ENCODE measurements at places on chromosomes 6 and 20.

- no peak for DNase-seq
Measured at GRCh38 chr6:100538086-100538485, 73.4 kb upstream of the SIM1 start.

- no peak for DNase-seq
Measured at GRCh38 chr6:77092971-77093370, 370.3 kb downstream of the HTR1B start.

DNA sequence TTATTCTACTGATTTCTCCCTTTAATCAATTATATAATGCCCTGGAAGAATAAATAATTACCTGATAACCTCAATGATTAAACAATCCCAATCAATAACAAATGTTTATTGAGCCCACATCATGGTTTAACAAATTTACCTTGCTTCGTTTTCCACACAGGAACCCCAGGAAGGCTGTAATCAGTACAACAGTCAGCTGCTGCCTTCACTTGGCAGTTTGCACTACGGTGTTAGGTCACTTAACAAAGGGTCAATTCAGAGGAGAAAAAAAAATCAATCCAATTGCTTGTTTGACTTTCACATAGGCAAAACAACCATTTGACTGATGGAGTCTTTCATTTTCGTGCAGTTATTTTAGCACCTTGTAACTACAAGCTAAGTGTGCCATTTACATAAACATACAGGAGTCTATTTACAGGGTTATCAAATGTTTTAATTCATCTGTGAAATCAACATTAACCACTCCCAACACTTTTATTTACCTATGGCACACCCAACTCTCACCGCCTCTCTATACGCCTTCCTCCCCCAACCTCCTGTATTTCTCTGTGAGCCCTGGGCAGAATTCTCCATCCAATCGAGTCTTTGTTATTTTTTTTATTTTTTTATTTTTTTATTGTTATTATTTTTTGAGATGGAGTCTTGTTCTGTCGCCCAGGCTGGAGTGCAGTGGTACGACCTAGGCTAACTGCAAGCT lies 140.4 kb upstream of the TAB2 start:
- DNase-seq = no peak

- no peak for DNase-seq
Measured at GRCh38 chr20:38158701-38159351, 6.2 kb downstream of the TGM2 start.

GRCh38 chr6:92608751-92609150 lies 810.6 kb downstream of the EPHA7 start:
- DNase-seq = no peak

DNA sequence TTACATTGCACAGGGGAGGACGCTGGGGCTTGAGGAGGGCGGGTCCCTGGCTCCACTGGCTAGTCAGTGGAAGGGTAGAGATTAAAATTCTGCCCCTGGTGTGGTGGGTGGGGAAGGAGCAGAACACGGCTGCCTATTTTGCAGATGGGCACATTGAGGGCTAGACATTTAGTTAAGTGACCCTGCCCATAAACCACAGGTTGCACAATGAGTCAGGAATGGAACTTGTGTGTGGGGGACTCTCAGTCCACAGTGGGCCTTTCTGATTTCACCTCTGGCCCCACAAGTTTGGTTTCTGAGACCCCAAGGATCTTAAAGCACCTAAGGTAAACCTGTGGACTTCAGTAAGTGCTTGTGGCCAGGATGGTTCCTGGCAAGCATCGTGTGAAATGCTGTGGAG lies 22.0 kb upstream of the CCDC167 start:
- no peak for DNase-seq

- DNase-seq = no peak
Measured at GRCh38 chr6:65701325-65701724, 5.7 kb downstream of the EYS start.

GRCh38 chr6:115753446-115753845 lies 307.2 kb downstream of the FRK start:
- DNase-seq = no peak

DNA sequence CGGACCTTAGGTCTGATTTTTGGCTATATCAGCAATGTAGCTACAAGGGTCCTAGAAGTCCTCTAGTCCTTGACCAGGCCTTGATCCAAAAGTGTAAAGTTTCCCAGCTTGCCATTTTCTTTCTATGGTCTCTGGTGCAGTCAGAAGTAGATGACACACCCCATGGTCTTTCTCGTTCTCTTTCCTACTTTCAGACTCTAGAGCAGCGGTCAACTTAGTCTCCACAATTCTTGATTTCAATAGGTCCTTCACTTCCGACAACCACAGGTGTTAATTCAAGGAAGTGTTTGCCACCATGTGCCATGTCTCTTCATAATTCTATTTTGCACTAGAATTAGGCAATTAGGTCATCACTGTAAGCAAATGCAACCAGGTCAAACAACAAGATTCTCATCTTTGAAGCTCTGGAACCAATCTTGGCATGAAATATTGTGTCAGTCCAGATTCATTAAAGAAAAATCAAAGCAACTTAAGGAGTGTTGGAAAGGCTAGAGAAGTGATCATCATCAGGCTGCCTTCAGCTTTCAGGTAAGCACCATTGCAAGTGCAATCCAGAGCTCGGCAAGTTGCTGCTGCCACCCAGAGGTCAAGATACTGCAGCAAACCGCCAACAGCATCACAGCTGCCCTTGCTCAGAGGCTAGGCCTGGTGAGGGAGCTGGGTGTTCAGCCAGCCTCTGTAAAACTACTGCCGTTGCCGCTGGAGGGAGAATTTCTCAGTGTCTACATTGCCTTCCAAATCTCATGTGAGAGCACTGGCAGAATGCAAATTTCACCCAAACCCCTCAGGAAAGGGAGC lies 5.6 kb upstream of the SYNE1 start:
- no peak for DNase-seq

GRCh38 chr6:158257781-158258180 lies 54.5 kb upstream of the TULP4 start:
- no peak for DNase-seq

DNA sequence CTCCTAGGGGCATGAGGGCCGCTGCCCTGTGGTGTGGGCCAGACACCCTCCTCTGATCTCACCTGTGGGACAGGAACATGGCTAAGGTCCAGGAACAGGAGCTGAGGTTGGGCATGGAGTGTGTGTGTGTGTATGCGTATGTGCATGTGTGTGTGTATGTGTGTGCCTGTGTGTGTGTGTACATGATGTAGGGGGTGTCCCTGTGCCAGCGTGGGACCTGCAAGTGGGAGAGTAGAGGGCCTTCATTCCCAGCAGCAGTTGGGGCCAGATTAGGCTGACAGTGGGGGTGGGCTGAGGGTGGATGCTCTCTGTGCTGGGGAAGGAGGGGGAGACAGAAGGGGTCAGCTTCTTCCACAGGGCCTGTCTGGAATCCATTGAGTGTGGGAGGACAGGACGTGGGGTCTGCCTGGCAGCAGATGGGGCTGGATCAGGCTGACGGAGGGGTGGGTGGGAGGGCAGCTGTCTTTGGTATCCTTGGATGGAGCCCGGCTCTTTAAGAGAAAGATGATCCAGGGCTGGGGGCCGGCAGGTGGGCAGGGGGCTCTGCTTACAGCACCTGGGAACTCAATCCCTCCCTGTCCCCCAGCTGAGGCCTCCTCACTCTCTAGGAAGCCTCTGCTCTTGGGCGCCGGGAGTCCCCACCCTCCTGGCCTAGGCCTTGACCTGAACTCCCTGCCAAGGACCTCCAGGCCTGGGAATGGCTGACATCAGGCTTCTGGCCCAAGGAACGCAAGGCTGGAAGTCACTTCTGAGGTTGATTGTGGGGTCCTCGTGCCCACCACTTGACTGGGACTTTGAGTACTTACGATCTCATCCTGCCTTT lies 44.0 kb downstream of the SPDEF start:
- no peak for DNase-seq

- no peak for DNase-seq
Measured at GRCh38 chr6:47476781-47477496, 650 bp upstream of the CD2AP start.

- no peak for DNase-seq
Measured at GRCh38 chr20:8043687-8044282, 24.2 kb upstream of the TMX4 start.

DNA sequence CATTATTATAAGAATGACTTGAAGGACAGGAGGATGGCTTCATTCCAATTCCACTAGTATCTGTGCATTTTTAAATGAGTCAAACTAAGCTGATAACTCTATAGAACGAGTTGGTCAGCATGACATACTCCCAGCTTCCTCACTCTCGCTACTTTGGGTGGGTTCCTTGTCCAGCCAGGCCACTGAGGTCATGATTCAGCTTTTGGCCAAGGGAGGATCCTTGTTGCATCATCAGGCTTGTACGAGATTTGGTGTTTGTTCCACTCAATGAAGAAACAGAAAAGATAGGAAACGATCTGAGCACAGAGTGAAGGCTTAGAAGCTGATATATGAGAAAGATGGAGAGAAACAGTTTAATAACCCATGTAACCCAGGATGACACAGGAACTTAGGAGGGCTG lies 19.8 kb downstream of the NEDD9 start:
- DNase-seq = no peak

DNA sequence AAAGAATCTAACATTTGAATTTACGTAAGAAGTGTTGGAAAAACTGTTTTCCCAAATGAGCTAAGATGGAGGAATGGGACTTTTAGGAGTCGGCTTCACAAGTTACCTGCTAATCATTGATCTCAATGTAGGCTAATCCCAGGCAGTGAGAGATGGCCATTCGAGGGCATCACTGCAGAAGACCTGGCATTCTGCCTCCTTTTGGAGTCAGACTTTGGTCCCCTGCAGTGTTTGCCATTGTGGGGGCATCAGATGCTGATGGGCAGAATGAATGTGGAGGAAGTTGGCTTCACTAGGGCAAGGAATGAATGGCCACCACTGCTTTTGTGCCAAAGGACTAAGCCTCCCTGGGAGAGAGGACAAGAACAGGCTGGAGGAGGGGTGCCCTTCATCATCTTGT lies 55.7 kb upstream of the NKX2-2 start:
- DNase-seq = no peak

GRCh38 chr6:158441716-158442215 lies 118.1 kb upstream of the TMEM181 start:
- DNase-seq = no peak

- DNase-seq = no peak
Measured at GRCh38 chr6:95690328-95690727, 113.0 kb downstream of the MANEA start.

DNA sequence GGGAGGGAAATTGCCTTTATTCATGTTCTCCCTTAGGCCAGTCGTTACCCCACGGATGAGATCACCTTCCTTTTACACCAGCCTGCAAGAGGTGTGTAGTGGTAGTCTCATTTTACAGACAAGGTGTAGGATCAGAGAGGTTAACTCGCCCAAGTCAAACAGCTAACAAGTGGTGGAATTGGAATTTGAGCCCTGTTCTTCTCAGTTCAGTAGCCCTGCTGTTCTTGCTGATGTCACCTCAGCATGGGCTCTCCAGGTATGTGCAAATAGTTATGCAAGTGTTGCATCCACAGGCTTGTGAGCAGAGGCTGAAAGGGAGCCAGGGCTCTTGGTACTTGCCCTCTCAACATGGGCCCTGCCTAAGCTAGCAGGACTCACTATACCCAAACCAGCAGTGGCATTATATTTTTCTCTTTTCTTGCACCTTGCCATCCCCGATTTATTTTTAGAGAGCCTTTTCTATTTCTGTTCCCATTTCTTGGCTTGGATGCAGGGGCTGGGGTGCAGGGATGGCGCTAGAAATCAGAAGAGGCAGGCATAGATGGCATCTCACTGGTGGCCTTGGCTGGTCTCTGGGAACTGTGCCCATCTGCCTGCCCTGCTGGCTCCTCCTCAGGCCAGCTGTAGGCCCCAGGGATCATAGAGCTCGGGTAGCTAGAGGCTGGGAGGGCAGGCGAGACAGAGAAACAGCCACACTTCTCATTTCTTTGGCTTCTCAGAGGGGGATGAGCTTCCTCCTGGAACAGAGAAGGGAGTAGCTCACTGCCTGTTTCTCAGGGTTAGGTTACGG lies 18.2 kb downstream of the PPARD start:
- no peak for DNase-seq

DNA sequence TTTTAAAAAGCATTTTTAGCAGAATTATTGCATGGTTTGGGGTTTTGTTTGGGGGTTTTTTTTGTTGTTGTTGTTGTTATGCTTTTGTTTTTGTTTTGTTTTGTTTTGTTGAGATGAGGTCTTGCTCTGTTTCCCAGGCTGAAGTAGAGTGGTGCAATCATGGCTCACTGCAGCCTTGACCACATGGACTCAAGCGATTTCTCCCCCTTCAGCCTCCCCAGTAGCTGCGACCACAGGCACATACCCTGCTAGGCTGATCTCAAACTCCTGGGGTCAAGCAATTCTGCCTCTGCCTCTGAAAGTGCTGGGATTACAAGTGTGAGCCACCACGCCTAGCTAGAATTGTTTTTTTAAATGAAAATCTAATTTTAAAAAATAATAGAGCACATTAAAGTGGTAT lies 35.7 kb downstream of the UBR2 start:
- no peak for DNase-seq

GRCh38 chr20:57987659-57988058 lies 240.8 kb downstream of the ANKRD60 start:
- DNase-seq = no peak

DNA sequence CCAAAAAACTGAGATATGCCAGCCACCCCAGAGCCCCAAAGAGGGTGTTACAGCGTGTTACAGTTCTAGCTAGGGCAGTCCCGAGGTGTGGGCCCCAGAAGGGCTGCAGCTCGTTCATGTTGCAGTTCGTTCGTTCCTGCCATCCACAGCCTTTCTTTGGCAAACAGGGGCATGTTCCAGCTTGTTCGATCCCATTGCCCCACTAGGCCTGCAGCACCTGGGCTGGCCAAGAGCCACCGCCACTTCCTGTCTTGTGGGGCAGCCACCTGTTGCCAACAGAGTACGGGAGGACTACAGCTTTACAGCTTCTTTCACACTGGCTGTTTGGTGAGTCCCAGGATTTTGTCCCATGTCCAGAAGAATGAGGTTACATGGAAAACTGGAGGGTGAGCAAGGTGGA lies 198.1 kb downstream of the MMUT start:
- DNase-seq = no peak

- no peak for DNase-seq
Measured at GRCh38 chr6:81003156-81003555, 749.3 kb downstream of the TENT5A start.

DNA sequence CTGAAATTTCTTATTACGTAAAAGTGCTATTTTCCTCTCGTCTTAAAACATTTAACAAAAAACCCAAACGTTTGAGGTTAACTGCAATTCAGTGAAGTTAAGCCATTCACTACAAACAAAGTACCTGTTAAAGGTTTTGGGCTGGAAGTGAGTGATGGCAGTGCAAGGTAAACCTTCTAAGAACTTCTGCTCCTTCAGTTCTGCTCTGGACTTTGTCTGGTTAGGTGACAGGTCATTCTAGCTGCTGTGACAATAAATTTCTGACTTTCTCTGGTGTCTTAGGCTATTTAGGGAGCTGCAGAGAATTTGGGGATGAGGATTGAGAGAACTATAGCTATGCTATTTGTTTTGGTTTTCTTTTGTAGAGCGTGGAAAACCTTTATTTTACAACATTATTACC lies 36.5 kb upstream of the NEDD9 start:
- DNase-seq = no peak
